EH (cell line): ENCODE measurements at places on chromosomes 5 and 9.

- no peak for DNase-seq
Measured at GRCh38 chr9:129919277-129919676, 84.0 kb downstream of the USP20 start.

- DNase-seq, result no peak
Measured at GRCh38 chr5:5678909-5679308, 256.4 kb downstream of the ICE1 start.

DNA sequence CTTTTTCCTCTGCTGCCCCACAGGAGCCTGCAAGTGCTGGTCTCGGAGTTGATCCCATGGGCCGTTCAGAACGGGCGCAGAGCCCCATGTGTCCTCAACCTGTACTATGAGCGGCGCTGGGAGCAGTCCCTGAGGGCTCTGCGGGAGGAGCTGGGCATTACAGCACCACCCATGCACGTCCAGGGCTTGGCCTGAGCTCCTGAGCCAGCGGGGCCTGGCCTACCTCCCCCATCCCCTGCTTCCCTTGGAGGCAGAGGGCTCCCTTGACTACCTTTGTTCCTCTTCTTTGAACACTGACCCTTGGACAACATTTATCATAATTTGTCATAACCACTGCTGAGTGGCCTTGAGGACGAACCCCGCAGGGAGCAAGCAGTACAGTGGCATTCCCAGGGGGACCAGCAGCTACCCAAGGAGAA lies 6.9 kb upstream of the SLC27A4 start:
- no peak for DNase-seq

DNA sequence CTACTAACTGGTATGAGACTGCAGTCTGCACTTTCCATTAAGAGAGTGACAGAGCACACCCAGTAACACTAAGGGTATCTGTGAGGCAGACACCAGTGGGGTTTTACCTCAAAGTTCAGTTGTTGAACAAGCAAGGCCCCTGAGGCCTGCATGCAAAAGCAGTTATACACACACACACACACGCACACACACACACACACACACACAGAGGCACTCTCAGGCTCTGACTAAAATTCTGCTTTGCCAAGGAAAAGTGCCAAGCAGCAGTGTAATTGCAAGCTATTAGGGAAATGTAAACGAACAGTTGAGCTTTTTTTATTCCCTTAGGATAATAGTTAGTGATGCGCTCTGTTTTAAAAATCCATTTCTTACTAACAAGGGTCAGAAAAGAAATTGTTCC lies 377.1 kb downstream of the SPOCK1 start:
- peak; percentile 67 for DNase-seq

- DNase-seq, result no peak
Measured at GRCh38 chr5:133847301-133847700, 121.1 kb downstream of the C5orf15 start.

- no peak for DNase-seq
Measured at GRCh38 chr5:74624501-74624900, 16.0 kb downstream of the ENC1 start.

DNA sequence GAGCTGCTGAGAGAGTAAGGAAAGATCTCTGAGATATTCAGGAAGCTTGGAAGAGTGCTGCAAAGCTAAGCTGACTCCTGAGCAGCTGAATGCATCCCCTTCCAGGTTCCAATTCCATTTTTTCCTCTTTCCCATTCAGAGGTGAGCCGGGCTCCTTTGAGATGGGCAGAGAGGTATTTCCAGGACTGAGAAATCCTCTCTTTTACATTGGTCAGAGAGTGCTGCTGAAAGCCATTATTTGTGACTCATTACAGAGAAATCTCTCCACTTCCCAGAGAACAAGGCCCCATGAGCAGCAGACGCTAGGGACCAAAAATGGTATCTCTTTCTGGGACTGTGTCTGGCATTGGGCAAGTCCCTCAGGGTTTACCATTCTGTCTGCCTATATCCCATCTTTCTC lies 3.7 kb downstream of the MCTP1 start:
- DNase-seq, result peak; percentile 34

GRCh38 chr9:3848445-3849114 lies 322.8 kb upstream of the RFX3 start:
- DNase-seq, result no peak

GRCh38 chr5:130141659-130142320 lies 237.5 kb downstream of the CHSY3 start:
- DNase-seq, result peak; percentile 59

GRCh38 chr9:34611251-34611810 lies 566 bp downstream of the RPP25L start:
- peak; percentile 12 for DNase-seq

DNA sequence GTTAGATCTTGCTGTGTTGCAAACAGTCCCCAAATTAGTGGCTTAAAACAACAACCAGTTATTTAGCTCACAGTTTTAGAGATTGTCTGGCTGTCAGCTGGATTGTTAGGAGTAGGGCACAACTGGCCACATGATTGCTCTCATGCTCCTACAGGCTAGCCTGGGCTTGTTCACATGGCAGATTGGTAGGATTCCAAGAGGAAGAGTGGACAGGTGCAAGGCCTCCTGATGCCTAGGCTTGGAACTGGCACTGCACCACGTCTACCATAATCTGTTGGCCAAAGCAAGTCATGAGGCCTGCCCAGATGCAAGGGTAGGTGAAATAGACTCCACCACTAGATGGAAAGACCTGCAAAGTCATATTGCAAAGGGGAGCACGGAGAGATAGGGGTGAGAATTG lies 76.4 kb downstream of the ACER2 start:
- no peak for DNase-seq

DNA sequence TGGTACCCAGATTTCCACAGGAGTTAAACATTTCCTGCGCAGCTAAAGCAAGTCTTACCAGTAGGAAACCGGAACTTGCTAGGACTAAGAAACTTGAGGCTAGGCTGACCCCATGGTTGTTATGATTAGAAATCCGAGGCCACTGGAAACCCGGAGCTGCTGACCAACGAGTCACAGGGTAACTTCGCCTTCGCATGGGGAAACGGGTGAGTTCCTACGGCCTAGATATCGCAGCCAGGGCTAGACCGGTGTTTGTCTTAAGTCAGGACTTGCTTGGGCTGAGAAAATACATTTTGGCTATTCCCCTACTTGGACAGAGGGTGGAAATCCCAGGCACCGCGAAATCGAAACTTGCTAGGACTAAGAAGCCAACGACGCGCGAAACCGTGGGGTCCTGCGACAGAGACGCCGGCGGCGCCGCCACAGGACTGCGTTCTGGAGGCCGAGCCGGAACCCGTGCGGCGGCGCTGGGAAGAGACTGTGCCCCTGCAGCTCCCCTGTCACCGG lies 1.6 kb upstream of the ANXA2R start:
- DNase-seq, result peak; percentile 90

- peak; percentile 88 for DNase-seq
Measured at GRCh38 chr5:115977988-115978387, 15.7 kb downstream of the LVRN start.

GRCh38 chr5:151157426-151158286 lies at the start of gene ANXA6:
Gene ANXA6 (minus strand): TSS chr5:151157779. CDS start chr5:151147901, 9,878 bp downstream.
- DNase-seq, result peak; percentile 89

DNA sequence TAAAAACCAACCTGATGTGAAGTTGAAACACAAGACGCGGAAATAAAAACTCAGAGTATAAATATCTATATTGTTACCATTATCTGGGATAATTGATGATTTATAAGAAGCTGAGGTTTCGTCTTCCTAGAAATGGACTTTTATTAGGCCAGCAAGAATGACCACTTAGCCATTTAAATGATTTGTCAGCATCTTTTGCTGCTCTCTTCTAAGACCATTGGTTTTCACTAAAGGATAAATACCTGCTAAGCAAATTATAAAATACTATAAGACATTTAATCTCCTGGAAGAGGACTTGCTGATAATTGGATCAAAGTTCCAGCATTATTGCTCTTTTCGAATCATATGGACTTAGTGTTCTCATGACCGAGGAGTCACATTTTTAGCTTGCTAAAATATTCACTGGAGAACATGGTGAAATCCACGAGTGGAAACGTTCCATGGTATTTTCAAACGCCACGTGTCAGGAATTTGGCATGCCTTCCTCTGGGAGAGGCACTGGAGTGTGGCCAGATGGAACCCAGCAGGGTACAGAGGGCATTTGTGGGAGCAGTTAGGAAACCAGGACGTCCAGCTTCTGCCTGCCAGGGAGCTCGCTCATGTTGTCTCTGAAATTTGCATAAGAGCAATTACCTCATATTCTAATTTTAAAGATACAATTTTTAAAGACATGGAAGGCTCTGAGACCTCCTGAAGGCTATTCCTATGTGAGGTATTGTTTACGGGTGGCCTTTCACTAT lies 43.1 kb downstream of the TNFAIP8 start:
- peak; percentile 55 for DNase-seq

GRCh38 chr5:143238620-143239019 lies 164.9 kb downstream of the NR3C1 start:
- DNase-seq, result no peak

DNA sequence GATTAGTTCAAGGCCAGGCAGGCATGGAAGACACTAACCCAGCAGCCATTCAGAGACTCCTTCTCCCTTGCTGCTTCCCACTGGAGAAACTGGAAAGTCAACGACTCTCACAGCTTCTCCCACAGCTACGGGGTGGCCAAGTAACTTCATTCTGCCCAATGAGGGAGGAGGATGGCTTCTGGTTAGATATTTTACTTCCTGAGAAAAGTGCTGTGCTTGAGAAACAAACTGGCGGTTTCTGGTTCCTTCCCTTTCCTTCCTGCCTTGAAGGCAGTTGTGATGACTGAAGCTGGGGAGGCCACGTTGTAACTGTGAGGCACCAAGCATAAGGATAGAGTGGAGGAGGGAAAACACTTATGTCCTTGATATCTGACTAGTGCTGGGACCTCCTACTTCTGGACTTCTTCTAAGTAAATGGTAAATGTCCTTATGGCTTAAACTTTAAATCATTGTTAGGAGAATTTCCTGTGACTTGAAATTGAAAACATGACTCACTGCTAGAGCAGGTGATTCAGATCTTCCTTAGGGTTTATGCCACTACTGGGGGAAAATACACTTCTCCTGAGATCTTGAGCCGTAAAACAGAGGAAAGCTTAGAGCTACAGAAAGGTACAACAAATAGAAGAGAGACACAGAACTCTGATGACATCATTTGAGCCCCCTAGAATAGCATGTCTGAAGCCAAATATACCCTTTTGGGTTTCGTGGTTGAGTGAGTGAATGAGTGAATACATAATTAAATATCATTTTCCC lies 3.1 kb upstream of the GNPDA1 start:
- DNase-seq, result peak; percentile 48

DNA sequence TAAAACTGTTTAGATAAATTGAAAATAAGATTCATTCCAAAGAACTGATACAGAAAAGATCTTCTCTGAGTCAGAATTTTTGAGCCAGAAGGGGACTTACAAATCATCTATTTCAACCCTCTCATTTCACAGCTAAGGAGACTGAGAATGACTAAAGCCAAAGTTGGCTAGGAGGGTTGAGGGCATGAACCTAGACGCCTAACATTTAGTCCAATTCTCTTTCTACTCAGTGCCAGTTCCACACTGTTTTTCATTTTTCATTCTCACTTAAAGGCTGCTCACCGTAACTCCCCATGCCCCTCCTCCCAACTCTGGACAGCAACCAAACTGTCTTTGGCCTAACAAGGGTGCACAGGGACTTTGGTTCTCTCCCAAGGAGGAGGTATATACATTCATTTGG lies 364.0 kb downstream of the NDUFS4 start:
- peak; percentile 37 for DNase-seq

GRCh38 chr9:7906783-7907550 lies 107.4 kb upstream of the DMAC1 start:
- no peak for DNase-seq
